B cell (primary cell): ENCODE measurements at places on chromosomes 16 and 17. TPM values are rescaled to one million over a fixed set of nuclear protein-coding genes. Genes with fewer than 3 reads are reported as not detected.

DNA sequence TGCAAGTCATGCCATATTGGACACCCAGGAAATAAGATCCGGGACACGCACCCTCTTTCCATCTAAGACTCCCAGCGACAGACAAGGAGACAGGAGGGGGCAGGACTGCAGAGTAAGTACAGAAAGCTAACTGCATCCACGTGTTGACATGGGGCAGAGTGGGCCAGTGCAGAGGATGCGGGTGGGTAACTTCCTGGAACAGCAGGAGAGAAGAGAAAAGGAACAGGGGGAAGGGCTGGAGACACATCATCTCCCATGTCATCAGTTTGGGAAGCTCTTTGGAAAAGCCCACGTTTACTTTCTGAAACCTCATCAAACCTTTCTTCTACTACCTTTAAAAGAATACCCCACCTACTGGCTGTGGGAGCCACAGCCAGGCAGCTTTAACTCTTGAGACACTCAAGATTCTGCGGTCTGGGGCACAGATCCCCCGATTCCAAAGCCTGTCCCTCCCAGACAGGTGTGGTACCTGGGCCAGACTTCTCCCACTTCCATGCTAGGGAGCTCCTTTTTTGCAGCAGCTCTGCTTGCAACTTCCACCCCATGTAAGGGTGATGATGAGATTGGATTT is 273.5 kb upstream of the RPL38 start:
- no peaks in the 10 kb centered on the region for H3K4me1 ChIP-seq
- H3K27ac ChIP-seq: no peak overlapping the region
- DNase-seq: no peak
- H3K4me3 ChIP-seq: no peak overlapping the region

DNA sequence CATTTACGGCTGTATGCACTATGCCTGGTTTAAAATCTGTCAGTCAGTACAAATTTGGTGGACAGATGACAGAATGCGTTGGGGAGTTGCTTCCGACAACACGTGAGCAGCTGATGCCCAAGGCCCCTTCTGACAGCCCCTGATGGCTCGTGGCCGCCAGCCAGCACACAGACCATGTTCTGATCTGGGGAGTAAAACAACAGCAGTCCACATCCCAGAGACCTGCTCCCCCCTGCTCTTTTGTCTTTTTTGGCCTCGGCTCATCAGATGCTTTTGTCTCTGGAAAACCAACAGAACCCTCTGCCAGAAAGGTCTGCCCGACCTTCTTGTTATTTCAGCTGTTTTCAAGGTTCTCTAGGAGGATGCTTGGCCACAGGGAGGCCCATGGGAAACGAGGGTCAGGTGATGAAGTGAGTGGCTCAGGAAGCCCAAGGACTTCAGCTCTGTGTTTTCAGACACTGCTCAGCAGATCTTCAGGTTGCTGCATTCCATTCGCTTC is 10.8 kb downstream of the ARSG start:
- no peaks in the 10 kb centered on the region for H3K36me3 ChIP-seq
- no peak for DNase-seq
- no peaks in the 10 kb centered on the region for H3K27me3 ChIP-seq

DNA sequence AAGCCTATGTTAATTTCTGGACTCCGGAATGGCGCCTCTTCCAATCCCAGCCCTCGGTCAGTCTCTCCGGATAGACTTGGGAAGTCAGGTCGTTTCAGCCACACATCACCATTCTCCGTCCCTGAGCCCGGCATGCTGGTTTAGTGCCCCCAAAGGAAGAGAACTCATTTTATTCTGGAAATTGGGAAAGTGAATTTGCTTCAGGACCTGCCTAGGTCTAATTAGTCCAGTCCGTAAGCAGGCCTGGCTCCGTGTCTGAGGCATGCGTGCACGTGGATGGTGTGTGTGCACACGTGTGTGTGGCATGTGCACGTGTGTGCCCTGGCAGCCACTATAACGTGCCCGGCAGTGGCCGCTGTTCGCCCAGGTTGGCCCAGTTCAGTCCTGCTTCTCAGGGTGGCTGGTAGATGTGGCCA is 77.4 kb downstream of the RPA1 start:
- peaks cover 26% of the 10 kb centered on the region for H3K27me3 ChIP-seq
- H3K4me1 ChIP-seq: peaks cover 24% of the 10 kb centered on the region
- no peak overlapping the region for H3K27ac ChIP-seq
- no peak for DNase-seq

DNA sequence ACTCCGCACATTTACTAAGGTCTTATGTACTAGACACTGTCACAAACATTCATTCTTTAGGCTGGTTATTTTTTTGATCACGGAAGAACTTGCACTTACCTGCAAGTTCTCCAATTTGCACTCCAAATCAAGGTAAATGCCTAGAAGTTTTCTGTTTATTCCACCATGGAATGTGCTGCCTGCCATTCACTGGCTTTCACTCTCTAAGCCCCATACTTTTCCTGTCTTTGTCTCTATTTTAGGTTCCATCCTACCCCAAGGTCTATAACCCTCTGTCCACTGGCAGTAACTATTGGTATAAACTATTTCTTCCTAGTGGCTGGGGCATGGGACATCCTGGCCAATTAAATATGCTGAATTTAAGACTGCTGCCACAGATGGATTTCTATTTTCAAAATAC is 15.9 kb downstream of the XPO6 start:
- DNase-seq: no peak
- H3K4me3 ChIP-seq: no peak overlapping the region
- H3K27me3 ChIP-seq: no peaks in the 10 kb centered on the region
- no peak overlapping the region for H3K27ac ChIP-seq
- peaks cover 48% of the 10 kb centered on the region for H3K4me1 ChIP-seq

DNA sequence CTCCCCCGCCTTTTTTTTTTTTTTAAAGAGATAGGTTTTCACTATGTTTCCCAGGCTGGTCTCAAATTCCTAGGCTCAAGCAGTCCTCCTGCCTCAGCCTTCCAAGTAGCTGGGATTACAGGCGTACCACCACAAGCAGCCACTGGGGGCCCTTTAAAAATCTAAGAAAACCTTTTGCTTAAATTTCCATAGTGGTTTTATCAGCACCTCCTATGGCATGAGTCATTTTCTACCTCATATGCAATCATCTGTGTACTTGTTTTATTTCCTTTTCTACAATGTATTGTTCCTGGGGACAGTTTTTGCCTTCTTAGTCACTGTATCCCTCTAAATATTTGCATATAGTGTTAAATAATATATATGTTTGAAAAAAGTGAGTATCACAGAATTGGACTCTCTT is 29.2 kb downstream of the GNA13 start:
- H3K27ac ChIP-seq: peak overlapping the region; percentile 68
- peak; percentile 57 for DNase-seq
- peaks cover 71% of the 10 kb centered on the region for H3K4me1 ChIP-seq
- H3K4me3 ChIP-seq: no peak overlapping the region

Gene ZFHX3
- 6.4 and 6.6 TPM in 2 replicates for total RNA-seq

Gene TAC4
- total RNA-seq: not detected in 2 replicates

DNA sequence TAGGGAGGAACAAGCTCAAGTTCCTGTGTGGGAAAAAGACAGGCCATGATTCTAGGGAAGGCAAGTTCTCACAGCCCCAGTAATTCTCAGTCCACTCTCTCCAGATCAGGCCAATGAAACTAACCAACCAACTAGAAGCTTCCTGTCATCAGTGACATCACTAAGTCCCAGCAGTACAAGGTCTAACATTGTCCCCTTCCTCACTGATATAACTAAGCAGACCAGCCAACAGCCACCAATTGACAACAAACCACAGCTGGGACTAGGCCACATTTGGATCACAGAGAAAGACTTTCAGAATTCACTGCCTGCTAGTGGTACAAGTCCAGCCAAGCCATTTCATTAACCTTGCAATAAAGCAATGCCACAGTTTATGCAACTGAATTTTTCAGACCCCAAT is 94.0 kb downstream of the CACNG1 start:
- no peaks in the 10 kb centered on the region for H3K27me3 ChIP-seq
- no peak overlapping the region for H3K27ac ChIP-seq
- no peak for DNase-seq
- H3K36me3 ChIP-seq: peaks cover 6% of the 10 kb centered on the region
- no peak overlapping the region for H3K4me3 ChIP-seq
- no peaks in the 10 kb centered on the region for H3K4me1 ChIP-seq

GRCh38 chr17:19991252-19991885 is 13.7 kb upstream of the AKAP10 start:
- H3K36me3 ChIP-seq: no peaks in the 10 kb centered on the region
- no peak for DNase-seq
- peaks cover 3% of the 10 kb centered on the region for H3K4me1 ChIP-seq
- no peak overlapping the region for H3K4me3 ChIP-seq

GRCh38 chr17:34131386-34131785 is 123.7 kb upstream of the CCL2 start:
- H3K27me3 ChIP-seq: peaks cover 2% of the 10 kb centered on the region
- no peak overlapping the region for H3K4me3 ChIP-seq
- H3K4me1 ChIP-seq: no peaks in the 10 kb centered on the region
- DNase-seq: no peak

- H3K27me3 ChIP-seq: no peaks in the 10 kb centered on the region
- no peaks in the 10 kb centered on the region for H3K36me3 ChIP-seq
- no peak overlapping the region for H3K27ac ChIP-seq
- H3K4me1 ChIP-seq: peaks cover 9% of the 10 kb centered on the region
- DNase-seq: no peak
- no peak overlapping the region for H3K4me3 ChIP-seq
Measured at GRCh38 chr17:31412511-31412910, 21.0 kb downstream of the RAB11FIP4 start.

DNA sequence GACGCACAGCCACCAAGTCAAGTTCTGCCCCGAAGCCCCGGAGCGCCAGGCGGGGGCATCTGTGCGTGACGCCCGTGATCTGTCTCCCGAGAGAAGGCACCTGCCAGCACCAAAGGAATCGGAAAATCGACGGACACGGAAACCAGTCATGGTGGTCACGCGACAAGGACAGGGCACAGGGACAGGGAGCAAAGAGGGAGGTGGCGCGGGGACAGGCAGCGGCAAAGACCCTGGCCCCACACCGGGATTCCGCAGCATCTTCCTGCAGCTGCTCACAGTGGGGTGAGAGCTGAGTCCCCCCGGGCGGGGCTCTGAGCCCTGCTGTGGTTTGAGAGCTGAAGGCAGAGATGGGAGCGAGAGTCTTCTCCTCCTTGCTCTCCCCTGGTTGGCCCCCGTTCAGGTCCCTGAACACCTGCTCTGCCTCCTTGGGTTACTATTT is 56.4 kb downstream of the ABR start:
- peaks cover 2% of the 10 kb centered on the region for H3K36me3 ChIP-seq
- no peak for DNase-seq
- H3K27me3 ChIP-seq: no peaks in the 10 kb centered on the region
- H3K27ac ChIP-seq: no peak overlapping the region
- H3K4me1 ChIP-seq: peaks cover 12% of the 10 kb centered on the region

GRCh38 chr17:8629371-8630226 is 926 bp downstream of the MYH10 start:
- H3K4me3 ChIP-seq: peak overlapping the region; percentile 69
- no peaks in the 10 kb centered on the region for H3K27me3 ChIP-seq
- DNase-seq: peak; percentile 52
- H3K4me1 ChIP-seq: peaks cover 17% of the 10 kb centered on the region

Gene CACNG5
- not detected in 2 replicates for total RNA-seq

DNA sequence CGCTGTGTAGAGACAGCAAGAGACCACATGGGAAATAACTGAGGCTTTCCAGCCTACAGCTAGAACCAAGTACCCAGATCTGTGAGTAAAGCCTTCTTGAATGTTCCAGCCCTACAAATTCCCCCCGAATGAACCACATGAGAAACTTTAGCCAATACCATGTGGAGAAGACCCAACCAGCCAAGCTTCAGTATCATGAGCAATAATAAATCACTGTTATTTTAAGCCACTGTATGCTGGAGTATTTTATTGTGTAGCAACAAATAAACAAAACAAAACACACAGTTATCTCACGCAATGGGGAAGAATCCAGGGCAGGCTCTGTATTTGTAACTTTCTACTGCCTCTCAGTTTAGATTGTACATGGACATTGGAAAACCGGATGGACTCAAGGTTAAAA is 426.2 kb downstream of the CDH11 start:
- H3K36me3 ChIP-seq: no peaks in the 10 kb centered on the region
- H3K27ac ChIP-seq: no peak overlapping the region
- no peak for DNase-seq
- no peaks in the 10 kb centered on the region for H3K27me3 ChIP-seq
- no peaks in the 10 kb centered on the region for H3K4me1 ChIP-seq
- no peak overlapping the region for H3K4me3 ChIP-seq

- peaks cover 27% of the 10 kb centered on the region for H3K4me1 ChIP-seq
- peaks cover 39% of the 10 kb centered on the region for H3K27me3 ChIP-seq
Measured at GRCh38 chr17:76537578-76538280, at the start of gene CYGB. Gene CYGB (minus strand): TSS chr17:76537709. CDS start chr17:76537542, 167 bp downstream.

Gene MMP15
- total RNA-seq: not detected in 2 replicates

DNA sequence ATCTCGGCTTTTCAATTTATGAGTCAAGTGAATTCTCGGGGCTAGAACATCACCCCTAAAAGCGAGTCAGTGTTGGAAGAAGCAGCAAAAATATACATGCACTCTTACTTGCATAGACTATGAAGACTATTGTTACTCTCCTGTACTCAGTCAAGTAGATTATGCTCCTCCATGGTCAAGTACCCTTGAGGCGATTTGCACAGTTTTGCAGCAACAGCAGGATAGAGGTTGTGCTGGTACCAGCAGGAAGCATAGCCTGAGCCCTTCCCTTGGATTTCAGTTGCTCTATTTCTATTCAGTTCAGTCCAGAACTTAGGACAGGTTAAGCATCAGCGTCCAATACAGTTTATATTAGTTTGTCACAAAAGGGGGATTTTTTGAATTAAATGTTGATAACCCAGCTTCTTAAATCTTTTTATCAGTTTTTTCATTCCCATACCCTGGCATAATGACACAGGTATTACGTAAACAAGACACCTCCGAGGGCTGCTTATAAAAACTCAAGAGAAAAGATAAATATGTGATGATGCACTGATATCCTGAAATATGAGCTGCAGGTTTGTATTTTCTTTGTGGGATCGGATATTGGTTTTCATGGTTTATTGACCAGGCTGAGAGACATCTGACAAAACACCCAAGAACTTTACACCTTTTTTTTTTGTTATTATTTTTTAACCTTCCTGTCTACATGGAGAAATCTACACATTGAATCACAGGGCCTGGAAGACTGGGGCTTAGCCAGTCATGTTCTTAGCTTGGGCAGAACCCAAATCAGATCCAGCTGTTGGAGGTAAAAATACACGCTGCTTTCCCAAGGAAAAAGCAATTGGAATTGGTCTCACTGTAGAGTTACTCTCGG is 144.1 kb downstream of the PITPNC1 start:
- no peaks in the 10 kb centered on the region for H3K27me3 ChIP-seq
- H3K4me1 ChIP-seq: no peaks in the 10 kb centered on the region
- no peak for DNase-seq
- H3K4me3 ChIP-seq: no peak overlapping the region
- H3K36me3 ChIP-seq: no peaks in the 10 kb centered on the region

DNA sequence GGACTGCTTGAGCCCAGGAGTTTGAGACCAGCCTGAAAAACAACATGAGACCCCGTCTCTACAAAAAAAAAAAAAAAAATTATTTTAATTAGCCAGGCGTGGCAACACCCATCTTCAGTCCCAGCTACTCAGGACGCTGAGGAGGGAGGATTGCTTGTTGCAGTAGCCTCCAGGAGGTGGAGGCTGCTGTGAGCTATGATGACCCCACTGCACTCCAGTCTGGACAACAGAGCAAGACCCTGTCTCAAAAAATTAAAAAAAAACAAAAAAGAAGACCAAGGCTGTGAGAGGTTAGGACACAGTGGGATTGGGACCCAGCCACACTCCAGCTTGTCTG is 1.3 kb upstream of the SNAI3 start:
- no peaks in the 10 kb centered on the region for H3K36me3 ChIP-seq
- peaks cover 55% of the 10 kb centered on the region for H3K4me1 ChIP-seq
- no peak overlapping the region for H3K27ac ChIP-seq
- no peak for DNase-seq
- H3K4me3 ChIP-seq: no peak overlapping the region

- no peaks in the 10 kb centered on the region for H3K36me3 ChIP-seq
- no peaks in the 10 kb centered on the region for H3K27me3 ChIP-seq
- DNase-seq: no peak
- no peak overlapping the region for H3K27ac ChIP-seq
- no peaks in the 10 kb centered on the region for H3K4me1 ChIP-seq
- no peak overlapping the region for H3K4me3 ChIP-seq
Measured at GRCh38 chr16:84308120-84308519, 13.4 kb downstream of the WFDC1 start.
